ENCODE measurements at places on chromosomes 1 and 21. TPM values are rescaled to one million over a fixed set of nuclear protein-coding genes. Genes with fewer than 3 reads are reported as not detected.

C1orf167 gene
- total RNA-seq, result not detected

GRCh38 chr1:83112248-83112885 lies 886.6 kb downstream of the TTLL7 start:
- DNase-seq, result no peak

GRCh38 chr1:86285796-86286195 lies 110.3 kb downstream of the ODF2L start:
- DNase-seq, result no peak

DNA sequence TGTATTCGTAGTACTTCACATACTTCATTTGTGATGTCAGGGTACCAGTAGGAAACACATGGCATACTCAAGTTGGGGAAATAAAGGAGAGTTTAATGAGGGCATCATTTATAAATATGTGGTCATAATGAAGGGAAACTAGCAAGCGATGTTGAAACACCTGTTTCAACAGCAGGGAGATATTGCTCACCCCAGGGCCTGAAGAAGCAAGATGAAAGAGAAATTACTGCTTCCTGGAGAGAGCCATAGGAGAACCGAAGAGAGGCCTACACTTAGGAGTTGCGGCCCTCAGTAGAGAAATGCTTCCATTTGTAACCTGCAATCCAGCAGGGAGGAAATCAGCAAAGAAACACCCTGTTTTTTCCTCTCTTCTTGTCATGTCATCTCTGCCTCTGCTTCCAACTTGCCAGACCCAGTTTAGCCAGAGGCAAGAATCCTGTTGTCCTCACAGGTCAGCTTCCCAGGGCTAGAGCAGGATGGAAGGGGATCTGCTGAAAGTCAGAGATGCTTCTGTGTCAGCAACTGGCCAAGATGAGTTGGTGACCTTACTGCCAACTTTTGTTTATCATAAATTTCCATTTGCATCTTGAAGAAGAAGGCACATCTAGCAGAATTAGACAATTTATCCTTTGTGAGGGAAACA lies 67.6 kb upstream of the TSPAN2 start:
- no peak for DNase-seq

- no peak for DNase-seq
Measured at GRCh38 chr1:77283701-77284425, 2.0 kb downstream of the AK5 start.

DNA sequence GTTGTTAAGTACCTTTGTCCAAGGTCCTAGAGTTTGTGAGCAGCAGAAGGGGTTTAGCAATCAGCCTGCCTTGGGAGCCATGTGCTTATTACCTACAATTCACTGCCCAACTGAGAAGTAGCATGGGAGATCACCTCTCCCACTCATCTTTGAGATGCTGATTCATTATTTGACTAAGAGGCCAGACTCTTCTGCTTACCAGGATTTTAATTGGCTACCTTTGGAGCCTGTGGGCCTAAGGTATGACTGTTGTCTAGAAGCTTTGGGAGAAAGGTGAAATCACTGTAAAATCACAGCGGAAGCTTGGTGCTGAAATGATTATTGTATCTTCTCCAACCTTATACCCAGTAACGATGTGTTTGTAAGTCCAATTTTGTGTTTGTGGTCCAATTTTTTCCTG lies 213.4 kb downstream of the ST6GALNAC3 start:
- DNase-seq, result no peak

- no peak for DNase-seq
Measured at GRCh38 chr1:6743189-6744101, 41.8 kb upstream of the CAMTA1 start.
